Right cardiac atrium (tissue), 5 donors: ENCODE measurements at places on chromosomes 2 and 18.

GRCh38 chr2:58595714-58596113 is 354.6 kb upstream of the FANCL start:
- DNase-seq: no peak

GRCh38 chr2:203498161-203498560 is 36.9 kb downstream of the RAPH1 start:
- DNase-seq: no peak

DNA sequence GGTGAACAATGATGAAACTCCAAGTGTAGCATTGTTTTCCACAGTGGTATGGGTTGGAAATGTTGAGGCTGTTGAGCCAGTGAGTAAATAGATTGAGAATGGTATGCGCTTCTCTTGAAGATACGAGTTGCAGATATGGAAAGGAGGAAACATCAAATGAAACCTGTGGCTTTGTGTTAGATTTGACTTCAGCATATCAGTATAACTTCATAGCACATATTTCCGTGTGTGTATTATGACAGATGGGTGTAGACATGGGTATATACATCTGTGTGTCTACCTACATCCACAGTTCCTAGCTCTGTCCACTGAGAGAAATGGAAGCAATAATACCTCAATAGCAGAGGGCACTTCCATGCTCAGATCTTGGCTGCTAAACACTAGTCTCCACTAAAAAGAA is 8.0 kb downstream of the SNED1 start:
- DNase-seq: no peak

- DNase-seq: no peak
These were observed 102.5 kb upstream of the RASGRP3 start for GRCh38 chr2:33373986-33374385.

GRCh38 chr18:31079973-31080372 is 22.2 kb downstream of the DSC2 start:
- DNase-seq: no peak

GRCh38 chr2:162579986-162580385 is 236.1 kb downstream of the GCA start:
- no peak for DNase-seq

- no peak for DNase-seq
These were observed 101.8 kb upstream of the SCN1A start for GRCh38 chr2:166229678-166230023.

GRCh38 chr2:74942263-74942662 is 16.2 kb upstream of the POLE4 start:
- no peak for DNase-seq

DNA sequence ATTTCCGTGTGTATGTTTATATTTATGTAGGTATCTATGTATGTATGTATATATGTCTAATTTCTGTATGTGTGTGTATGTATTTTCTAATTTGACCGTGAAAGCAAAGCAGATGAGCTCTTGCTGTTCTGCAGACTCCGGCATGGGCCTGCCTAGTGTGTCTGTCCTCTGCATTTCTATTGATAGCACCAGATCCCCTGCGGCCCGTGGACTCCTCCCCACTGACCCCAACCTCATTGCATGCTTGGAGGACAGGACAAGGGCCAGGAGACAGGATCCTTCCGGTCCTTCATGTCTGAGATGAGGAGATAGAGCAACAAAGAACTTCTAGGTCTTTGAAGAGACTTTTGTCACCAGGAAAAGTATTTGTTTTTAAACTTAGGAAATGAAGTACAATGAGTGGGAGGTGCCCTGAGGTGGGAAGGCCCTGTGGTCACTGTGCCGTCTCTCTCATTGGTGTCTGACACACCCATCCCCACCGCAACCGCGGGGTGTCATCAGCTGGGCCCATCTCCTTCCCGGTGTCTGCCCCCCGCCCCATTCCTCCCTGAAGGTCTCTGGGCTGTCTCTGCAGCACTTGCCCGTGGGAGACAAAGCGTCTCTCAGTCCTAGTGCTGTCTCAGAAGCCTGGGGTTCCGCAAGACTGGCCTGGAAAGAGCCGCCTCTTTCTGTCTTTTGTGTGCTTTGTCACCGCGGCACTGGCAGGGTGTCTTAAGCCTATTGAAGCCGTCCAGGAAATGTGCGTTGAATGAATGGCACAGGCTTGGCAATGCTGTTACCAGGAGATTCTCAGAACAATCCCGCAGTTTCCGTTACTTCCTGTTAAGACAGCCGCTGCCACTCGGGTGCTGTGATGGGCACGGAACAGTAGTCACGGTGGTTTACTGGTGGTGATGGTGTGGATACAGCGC is 216.4 kb downstream of the AGAP1 start:
- no peak for DNase-seq

DNA sequence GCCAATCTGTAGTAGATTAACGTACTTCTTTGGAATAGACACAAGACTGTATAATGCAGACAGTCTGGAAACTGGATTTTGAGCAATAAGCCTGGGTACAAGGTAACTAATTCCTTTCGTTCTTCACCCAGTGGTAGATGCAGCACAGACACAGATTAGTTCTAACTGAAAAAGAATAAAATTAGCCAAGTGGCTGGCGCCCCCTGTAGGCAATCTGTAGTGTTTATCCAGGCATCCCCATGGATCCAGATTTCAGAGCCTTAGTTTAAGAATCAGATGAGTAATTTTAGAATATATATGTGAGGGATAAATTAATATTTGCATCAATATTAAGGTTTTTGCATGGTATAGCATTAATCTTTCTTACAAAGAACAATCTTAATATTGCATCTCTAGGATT is 563.9 kb downstream of the DCC start:
- DNase-seq: peak; percentile 16

- DNase-seq: peak; percentile 59
These were observed 117.0 kb downstream of the NFATC1 start for GRCh38 chr18:79512461-79513380.

DNA sequence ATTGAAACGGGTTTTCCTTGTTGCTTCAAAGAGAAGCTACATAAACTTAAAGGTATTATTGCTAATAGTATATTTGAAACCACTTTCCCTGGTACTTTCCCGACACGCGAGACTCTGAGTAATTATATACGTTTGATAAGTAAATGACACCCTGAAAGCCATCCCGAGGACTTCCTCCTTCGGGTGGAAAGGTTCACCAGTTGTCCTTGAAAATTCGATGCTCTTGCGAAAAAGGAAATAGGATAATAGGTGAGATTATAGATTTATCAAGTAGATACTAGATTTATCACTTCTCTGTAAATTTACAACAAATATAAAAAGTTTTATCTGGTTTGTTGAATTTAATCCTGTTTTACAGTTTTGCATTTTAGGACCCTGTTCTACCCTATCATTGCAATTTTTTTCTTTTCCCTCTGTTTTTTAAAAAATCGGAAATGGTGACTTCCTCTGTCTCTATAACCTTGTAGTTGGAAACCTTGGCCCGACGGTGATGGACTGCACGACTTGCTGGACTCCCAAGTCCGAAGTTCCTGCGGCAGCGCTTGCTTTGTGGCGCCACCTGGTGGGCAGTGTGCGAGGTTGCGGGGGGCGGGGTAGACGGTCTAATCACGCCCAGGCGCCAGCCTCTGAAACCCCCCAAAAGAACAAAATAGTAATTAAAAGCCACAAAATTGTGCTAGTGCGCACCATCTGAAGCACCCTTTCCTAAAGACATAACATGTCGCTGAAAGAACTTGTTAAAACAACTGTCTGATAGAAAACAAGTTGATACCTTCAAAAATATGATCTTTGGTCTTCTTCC is 972 bp upstream of the DLX2 start:
- DNase-seq: peak; percentile 85

DNA sequence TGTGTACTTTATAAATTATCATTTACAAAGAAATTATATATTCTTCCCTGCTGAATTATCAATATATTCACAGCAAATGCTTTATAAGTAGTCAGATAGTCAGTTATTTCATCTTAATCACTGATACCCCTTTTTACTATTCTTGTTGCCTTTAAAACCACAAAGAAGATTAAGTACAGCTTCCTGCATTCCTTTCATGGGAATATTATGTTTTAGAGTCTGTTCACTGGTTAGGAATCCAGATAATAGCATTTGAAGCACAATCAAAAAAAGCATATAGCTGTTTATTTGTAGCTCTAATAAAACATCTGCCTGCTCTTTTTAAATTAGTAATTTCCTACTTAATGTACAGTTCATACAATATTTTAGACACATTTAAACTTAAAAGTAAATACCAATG is 508.9 kb downstream of the FBXO15 start:
- no peak for DNase-seq

- no peak for DNase-seq
These were observed 31.5 kb downstream of the CCNT2 start for GRCh38 chr2:134949981-134950708.

- DNase-seq: no peak
These were observed 263.7 kb downstream of the ALK start for GRCh38 chr2:29657674-29658073.

GRCh38 chr2:69989441-69990105 is 28.1 kb upstream of the ASPRV1 start:
- DNase-seq: no peak

- DNase-seq: peak; percentile 95
These were observed at the start of gene B3GNT2 for GRCh38 chr2:62195421-62196277. Gene B3GNT2 (plus strand): TSS chr2:62196115. CDS start chr2:62222221, 26,106 bp downstream.

DNA sequence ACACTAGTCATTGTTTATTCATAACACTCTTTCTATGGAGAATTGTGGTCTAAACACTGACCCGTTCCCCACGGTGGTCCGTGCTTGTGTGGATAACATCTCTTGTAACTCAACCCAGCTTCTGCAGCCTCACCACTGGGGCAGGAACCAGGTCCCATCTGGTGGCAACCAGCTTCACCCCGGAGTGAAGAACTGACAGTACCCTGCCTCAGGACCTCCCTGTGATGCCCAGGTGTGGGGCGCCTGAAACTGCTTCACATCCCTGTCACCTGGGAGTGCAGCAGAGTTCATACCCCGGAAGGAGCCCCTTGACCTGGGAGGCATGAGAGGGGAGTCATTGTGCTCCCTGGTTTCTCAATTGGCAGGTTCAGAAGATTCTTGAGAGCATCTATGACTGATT is 81.1 kb downstream of the LONRF2 start:
- no peak for DNase-seq

DNA sequence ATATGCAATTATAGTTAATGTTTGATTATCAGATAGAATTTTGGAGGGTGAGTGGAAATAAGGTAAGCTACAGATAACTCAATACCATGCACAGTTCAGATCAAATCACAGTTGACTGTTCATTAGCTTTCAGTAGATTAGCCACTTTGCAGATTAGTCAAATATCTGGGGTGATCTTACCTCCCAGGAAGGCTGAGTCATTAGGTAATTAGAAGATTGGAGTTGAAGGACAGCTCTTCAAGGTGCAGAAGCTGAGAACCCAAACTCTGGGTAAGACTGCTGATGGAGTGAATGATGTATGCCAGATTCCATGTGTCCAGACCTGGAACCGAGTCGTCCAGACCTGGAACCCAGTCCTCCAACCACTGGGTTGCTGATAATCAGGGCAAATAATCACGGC is 262.8 kb upstream of the UBE2E3 start:
- DNase-seq: no peak

DNA sequence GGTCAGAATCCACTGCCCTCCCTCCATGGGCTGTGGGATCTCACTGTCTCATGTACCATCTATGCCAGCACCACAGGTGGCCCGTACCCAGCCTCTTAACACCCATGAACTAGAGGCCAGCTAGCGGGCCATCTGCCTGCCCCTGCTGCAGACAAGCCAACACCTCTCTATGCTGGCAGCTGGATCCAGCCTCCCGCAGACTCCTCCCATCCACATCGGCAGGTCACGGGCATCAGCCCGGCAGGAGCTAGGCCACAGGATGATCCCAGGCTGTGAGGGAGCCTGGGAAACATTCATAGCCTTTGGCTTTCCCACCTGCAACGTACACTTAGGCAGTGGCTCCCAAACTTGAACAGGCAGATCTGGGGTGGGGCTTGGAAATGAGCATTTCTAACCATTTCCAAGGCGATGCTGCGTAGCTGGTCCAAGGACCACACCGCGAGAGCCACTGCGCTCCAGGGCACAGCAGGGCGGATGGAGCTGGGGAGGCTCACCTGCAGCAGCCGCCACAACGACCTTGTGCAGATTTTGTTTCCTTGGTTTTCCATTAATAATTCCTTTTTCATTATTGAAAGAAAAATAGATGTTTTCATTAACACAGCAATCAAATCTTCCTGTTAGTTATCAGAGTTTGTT is 114.7 kb downstream of the KCNF1 start:
- DNase-seq: no peak

DNA sequence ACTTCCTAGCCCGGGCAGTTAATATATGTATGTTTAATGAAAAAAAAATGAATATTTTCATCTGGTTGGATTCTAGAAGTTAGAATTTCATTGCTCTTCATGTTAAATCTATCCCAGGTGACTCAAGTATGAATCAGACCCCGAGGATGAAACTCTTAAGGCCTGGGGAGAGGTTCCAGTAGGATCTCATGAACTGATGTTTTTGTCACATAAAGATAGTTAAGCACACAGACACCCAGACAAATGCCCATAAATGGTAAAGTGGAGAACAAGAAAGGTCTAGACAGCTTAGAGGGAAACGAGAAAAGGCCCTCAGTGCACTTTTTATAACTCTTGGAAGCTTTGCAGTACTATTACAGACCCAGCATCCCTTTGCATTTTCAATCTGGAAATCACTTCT is 114.1 kb downstream of the RIF1 start:
- no peak for DNase-seq

DNA sequence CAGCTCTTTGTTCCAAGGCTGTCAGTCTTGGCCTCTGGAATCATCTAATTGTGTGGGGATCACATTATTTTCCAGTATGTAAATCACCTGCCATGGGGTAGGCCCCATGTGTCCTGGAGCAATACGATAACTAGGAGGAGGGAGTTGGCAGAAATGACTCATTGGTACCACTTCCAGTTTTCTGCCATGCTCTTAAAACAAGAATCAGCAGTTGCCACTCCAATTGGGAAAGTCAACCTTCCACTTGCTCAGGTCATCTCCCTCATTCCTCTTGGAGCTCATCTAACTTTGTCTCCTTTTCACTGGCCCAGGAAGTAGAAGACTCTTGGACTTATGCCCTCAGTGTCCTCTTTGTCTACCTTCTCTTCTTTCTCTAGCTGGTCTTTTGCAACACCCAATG is 487.0 kb downstream of the SLC4A3 start:
- no peak for DNase-seq

GRCh38 chr2:43478412-43479086 is 117.3 kb downstream of the THADA start:
- DNase-seq: no peak

DNA sequence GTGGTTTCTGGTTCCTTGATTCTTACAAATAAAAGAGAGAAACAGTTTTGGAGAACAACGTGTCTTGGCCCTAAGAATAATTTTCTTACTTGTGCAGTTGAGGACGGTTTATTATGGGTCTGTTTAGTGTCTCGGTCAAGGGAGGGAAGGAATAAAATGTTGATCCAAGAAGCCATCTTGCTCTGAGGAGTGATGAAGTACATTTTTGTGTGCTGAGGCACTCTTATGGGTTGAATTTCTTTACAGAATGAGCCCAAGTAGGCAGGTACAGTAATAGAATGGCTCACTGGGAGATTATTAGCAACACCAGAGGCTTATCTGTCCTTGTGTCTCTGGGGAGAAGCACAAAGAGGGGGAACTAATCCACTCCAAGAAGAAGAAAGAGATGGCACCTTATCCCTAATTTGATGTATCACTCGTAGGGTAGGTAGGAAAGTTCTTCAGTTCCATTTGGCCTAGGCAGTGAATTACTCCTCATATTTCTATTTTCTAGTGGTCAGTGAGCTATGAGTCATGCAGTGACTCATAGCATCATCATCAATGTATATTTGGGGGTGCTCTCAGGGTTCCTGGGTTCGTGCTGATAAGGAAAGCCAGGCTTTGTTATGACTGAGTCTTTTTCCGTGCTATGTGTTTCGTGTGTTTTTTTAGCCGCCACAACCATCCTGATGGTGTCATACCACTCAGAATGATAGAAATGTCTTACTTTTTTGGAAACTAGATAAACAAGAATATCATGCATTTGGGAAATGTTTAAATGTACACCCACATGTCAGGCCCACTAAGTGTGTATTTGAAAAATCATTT is 250.1 kb upstream of the CTAGE1 start:
- no peak for DNase-seq
